ENCODE measurements at places on chromosomes 3 and 15.

GRCh38 chr3:58491506-58492402, at the start of gene KCTD6:
TSS of gene KCTD6 (plus strand) at chr3:58492096. CDS start at chr3:58498756, 6,660 bp downstream.
- DNase-seq: peak; percentile 96

GRCh38 chr15:25172691-25173090, 217.9 kb downstream of the SNRPN start:
- peak; percentile 29 for DNase-seq

- DNase-seq: no peak
Measured at GRCh38 chr15:64836023-64836536, 5.6 kb upstream of the PLEKHO2 start.

GRCh38 chr15:73677146-73677607, 7.0 kb upstream of the CD276 start:
- peak; percentile 74 for DNase-seq

DNA sequence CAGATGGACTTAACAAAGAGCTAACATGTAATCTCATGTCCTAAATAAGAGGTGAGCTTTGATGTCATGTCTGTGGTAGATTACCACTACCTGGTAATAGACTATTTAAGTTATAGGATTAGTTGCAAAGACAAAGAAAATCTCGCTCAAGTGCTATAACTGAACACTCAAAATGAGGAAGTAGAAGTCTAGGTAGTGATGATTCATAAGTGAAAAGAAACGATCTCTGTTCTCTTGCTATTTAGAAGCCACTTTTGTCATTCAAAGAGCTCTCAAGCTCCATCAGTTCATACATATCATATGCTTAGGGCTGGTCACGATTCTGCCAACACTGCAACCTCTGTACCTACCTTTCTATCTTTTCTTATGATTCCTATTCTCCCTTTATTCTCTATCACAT, 110.9 kb downstream of the EDEM1 start:
- no peak for DNase-seq

All from aorta (tissue), 5 donors.